ENCODE measurements at places on chromosomes 1 and 21.
A peak's percentile ranks its signal among the peaks of the same experiment; 100 is the strongest.

GRCh38 chr1:55813618-55814017 lies 598.5 kb upstream of the USP24 start:
- no peak for DNase-seq

GRCh38 chr1:183514235-183514634 lies 41.9 kb downstream of the SMG7 start:
- no peak for DNase-seq

DNA sequence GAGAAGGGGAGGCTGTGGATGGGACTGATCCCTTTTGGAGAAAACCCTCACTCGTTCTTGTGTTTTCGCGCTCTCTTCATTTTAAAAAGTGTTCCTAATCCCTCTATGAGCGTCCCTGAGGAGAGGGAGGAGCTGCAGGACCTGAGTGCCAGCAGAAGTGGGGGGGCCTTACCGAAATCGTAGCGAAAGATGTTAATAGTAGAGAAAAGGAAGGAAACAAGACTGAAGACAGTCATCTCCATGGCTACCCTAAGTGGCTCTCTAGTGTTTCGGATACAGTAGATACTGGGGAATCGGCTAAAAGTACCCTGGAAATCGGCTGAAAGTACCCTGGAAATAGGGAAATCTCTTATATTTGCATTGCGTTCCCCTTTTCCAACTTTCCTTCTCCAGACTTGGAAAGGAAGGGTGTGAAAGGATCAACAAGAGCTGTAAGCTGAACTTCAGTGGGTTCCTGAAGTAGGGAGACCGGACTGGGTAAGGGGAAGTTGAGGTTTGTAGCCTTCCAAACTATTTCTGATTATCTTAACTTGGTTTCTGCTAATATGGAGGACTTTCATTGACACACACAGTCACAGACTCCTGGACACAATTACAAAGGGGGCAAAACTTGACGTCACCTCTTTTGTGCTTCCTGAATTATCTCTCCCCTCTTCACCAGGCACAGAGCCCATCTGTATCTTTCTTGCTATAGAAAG lies 486 bp upstream of the DSTYK start:
- DNase-seq: no peak

DNA sequence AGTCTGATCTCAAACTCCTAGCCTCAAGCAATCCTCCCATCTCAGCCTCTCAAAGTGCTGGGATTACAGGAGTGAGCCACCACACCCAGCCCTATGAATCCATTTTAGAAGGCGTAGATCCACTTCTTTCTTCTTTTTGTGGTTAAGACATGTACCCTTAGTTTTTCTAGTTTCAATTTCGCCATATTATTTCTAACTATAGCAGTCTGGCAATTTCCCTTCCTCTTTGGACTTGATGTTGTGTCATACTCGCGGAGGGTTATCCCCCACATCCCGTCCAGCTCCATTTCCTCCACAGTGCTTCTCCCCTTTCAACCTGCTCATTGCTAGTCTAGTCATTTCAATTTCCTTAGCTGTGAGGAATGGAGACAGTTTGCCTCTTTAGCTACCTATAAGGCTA lies 5.2 kb upstream of the LRRC8D start:
- no peak for DNase-seq

DNA sequence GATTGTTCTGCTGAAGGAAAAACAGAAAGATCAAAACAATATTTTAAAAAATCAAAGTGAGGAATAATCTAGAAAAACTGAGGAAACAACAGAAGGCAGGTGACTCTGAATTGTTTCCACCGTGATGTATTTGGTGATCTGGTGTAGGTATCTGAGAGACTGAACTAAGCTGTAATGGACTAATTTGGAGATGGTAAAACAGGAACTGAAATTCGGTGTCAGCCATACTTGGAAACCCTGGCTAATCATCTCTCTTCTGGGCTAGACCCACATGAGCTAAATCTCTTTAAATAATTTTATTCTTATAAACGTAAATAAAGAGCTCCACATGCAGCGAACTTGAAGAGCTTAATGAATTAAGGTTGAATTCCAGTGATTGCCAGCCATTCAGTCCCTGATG lies 1226.1 kb downstream of the NCAM2 start:
- DNase-seq: no peak

DNA sequence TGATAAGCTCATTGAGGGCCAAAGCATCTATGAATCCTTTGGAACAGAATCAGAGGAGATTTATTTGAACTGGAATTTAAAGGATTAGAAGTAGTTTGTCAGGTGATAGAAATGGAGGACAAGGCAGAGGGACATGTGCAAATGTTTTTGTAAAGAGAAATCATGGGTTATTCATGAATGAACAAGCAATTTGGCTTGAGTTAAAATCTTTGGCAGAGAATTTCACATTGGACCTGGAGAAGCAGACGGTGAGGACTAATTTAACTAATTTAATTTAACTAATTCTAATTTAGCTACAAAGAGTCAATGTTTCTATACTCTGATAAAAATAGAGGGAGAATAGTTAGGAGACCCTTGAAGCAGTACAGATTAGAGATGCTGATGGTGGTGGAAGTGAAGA lies 36.3 kb downstream of the SNX7 start:
- no peak for DNase-seq

- DNase-seq: peak; percentile 95
Measured at GRCh38 chr1:6602669-6603237, at the start of gene KLHL21. Gene KLHL21, minus strand, starts transcription at chr1:6602869. Its CDS starts 52 bp downstream, at chr1:6602817.

DNA sequence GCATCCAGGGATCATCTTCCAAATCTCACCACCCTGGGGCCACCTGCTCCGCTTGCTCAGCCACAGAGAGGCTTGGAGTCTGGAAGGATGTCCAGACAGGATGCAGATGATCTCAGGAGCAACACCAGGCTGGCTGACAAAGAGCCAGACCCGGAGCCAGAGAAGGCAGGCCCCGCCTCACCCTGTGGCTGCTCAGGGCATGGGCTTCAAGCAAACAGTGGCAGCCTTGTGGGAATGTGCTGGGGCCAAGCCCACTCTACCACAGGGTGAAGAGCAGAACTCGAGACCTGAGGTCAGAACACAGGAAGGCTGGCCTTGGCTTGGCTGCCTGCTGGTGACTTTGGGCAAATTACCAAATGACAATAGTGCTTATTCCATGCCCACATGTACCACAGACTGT lies 45.5 kb downstream of the MRPL37 start:
- DNase-seq: no peak

DNA sequence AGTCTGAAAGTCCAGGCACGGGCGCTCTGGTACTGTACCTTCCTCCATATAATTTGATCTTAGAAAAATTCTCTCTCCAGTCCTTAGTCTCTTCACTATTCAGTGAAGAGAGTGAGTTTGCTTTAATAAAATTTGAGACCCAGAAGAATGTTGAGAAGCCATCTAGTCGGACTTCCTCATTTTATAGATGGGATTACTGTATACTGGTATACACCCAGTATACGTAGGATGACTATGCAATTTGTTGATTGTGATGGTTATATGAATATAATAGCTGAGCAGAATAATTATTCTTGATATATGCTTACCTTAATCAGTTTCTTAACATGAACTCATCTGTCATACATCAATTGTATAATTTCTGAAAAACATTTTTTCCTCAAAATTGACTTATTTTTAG lies 328.0 kb upstream of the B3GALT2 start:
- DNase-seq: no peak

GRCh38 chr1:40519517-40519916 lies 10.9 kb downstream of the EXO5 start:
- DNase-seq: no peak

DNA sequence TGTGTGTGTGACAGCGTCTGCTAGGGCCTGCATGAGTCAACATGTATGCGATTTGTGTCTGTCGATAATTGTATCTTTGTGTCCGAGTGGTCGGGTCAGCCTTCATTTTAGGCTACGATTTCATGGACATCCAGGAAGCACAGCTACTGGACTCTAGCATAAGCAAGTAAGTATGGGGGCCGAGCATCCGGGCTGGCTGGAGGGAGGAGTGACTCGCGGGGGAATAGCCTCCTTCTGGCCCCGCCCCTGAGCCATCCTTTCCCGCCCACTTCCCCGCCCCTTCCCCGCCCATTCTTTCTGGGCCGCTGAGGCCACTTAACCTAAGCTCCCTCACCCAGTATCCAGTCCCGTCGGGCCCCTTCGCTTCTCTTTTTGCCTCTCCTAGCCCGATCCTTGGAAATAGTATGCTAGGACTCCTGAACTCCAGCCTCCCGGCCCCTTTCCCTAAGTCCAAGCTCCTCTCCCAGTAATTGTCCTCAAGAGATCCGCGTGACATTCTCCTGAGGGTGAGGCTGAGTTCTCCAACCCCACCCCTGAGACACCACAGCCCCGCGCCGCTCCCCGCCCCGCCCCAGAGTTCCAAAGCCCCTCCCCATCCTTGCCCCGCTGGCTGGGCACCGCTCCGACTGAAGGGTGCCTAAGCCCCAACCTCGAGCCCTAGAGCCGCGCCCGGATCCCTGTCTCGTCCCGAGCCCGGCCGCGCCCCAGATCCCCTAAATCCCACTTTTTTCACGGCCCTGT lies 1.2 kb downstream of the MAP3K6 start:
- DNase-seq: peak; percentile 97

DNA sequence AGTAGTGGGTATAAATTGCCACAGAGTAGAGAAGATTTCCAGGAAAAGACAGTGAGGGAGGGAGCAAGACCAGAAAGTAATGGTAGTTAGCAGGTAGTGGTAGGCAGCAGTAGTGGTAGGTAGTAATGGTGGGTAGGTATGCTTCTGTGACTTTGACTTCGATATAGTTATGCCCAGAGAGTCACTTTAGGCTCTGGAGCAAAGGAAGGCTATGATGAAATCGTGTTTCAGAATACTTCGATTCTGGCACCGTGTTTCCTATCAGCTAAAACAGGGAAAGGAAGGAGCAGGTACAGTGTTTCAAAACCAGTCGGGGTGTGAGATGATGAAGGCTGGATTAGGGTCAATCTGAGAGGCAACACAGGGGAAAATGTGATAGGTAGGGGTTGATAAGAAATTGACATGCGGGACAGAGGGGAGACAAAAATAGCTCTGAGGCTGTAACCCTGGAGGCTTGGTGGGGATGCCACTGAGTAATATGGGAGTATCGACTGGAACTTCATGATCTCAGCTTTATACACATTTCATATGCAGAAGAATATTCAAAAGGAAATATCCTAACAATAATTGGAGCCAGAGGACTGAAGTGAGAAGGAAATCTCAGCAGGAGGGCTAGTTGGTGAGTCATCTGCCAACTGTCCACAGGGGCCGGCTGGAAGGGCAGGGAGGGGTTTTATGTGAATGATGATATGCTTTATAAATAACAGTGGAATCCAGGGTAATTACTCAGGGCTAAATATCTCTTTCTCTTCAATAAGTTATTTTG lies 25.2 kb upstream of the TRIM45 start:
- DNase-seq: no peak

GRCh38 chr1:229034342-229034741 lies 236.6 kb upstream of the RAB4A start:
- no peak for DNase-seq

- DNase-seq: no peak
Measured at GRCh38 chr1:29488794-29489311, 252.5 kb downstream of the PTPRU start.

GRCh38 chr1:70042090-70042731 lies 163.2 kb downstream of the LRRC40 start:
- DNase-seq: no peak

GRCh38 chr1:54290506-54291184 lies 90.7 kb downstream of the MRPL37 start:
- DNase-seq: no peak

DNA sequence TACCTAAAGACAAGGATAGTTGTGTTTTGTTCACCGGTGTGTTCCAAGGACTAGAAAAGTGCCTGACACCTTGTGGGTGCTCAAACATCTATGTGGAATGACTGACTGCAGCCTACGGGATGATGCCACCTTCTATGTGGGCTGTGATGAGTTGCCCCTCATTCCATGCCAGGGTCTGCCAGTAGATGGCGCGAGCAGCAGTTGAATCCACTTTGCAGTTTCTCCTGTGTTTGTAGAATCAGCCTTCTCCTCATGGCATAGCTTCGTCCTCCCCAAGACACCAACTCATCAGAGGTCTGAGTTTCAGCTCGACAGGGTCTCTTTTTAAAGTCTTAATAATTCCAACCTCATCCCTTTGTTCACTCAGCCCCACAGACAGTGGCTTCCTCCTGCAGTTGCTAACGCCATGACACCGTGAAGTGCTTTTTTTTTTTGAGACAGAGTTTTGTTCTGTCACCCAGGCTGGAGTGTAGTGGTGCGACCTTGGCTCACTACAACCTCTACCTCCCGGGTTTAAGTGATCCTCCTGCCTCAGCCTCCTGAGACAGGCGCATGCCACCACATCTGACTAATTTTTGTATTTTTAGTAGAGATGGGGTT lies 133.7 kb downstream of the CAPN8 start:
- no peak for DNase-seq

GRCh38 chr1:29259802-29260441 lies 23.6 kb downstream of the PTPRU start:
- DNase-seq: peak; percentile 77

DNA sequence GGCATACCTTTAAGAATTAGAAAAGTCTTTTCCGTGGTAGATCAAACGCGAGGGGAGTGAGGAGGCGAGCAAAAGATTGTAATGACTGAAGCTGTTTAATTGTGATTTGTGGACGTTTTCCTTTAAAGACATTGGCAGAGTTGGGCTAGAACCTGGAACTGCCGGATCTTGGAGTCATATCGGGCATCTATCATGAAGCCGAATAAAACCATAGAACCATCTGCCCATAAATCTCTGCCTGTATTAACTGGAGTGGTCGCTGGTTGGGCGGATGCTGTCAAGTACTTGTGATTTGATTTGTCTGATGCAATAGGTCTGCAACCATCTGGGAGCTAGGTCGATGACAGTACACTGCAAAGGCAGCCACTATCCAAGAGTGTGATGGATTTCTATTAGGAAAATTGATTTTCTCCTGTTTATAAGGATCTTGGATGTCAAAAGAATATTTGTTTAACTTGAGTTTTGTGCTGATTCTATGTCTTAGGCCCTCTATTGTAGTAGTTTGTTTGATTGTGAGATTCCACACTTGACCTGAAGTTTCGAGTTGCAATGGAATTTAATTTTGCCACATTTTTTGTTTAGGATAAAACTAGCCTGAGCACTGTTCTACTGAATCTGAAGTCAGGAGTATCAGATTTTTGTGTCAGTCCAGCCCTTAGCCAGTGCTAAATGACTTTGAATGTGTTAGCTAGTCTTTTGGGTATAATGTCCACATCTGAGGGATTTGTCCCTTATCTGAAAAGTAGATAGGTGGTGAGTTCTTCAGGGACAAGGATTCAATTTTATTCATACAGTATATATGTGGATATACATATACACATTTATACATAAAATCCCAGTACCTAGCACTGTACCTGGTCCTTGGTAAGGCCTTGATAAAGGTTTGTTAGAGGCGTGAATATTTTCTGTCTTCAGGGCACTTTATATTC lies 1.2 kb downstream of the SARS1 start:
- no peak for DNase-seq

- DNase-seq: no peak
Measured at GRCh38 chr1:178033019-178033418, 60.9 kb upstream of the RASAL2 start.

Measured in cardiac septum (tissue), 1 donor.